ENCODE measurements at places on chromosomes 3 and 15.

DNA sequence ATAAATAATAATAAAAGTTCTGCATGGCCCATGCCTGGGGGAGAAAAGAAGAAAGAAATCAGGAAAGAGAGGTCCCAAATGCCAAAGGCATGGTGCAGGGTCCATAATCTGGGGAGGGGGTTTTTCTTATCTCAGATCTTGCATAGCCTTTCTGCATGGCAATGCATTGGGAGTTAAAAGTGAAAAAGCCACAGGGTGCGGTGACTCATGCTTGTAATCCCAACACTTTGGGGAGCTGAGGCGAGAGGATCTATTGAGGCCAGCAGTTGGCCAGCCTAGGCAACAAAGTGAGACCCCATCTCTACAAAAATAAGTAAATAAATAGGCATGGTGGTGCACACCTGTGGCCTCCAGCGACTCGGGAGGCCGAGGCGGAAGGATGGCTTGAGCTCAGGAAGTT, 76.8 kb upstream of the GATA2 start:
- DNase-seq: no peak

GRCh38 chr15:93296759-93297500, 207.9 kb upstream of the RGMA start:
- no peak for DNase-seq

GRCh38 chr15:78050826-78051225, 26.7 kb downstream of the TBC1D2B start:
- no peak for DNase-seq

DNA sequence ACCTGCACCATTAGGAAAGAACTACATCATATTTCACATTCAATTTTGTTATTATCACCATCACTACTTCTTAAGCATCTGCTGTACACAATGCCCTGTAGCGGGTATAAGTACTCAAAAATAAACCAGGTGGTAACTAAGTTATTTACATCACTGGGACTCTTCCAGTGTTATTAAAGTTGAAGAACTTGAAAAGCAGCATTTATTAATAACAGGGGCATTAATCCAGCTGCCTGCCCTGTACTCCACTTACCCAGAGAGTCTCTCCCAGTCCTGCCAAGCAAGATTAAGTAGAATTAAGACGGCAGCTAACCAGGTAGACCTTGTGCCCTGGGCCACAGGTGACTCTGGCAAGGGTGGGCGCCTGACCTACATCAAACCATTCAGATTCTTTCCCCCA, 65.2 kb downstream of the FHIT start:
- no peak for DNase-seq

DNA sequence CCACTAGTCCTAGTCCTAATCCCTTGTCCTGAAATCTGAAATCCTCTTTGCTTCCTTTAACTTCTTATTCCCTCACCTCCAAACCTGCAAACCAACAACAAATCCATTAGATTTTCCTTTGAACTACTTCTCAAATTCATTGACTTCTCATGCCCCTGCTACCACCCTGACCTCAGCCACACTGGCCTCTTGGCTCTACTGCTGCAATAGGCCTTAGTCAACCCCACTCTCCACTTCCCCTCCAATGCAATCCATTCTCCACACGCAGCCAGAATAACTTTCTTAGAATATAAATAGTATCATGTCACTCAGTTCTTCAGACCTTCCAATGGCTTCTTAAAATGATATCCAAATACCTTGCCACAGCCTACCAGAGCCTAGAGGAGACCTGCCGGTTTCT, 131.1 kb upstream of the GADL1 start:
- no peak for DNase-seq

GRCh38 chr3:68249265-68249664, 594.9 kb upstream of the SUCLG2 start:
- DNase-seq: no peak

GRCh38 chr3:27666708-27667107, 55.4 kb downstream of the EOMES start:
- peak; percentile 55 for DNase-seq

DNA sequence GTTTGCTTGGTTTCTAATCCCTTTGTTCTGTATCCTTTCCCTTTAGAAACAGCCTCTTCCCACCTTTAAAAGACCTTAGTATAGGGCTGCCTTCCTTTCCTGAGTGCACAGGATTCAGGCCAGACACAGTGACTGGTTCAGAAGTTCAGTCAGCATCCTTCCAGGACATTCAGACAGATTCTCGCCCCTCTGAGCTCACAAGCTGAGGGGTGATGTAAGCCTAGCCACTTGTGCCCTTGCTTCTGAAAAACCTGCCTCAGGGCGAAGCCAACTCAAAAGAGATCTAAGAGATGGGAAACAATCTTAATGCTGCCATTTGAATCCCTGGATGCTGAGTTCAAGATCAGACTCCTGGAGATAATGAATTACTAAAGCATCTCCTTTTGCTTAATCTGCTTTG, 6.7 kb upstream of the NSMCE3 start:
- no peak for DNase-seq

- no peak for DNase-seq
These were observed 95.7 kb downstream of the CHDH start for GRCh38 chr3:53750253-53751210.

DNA sequence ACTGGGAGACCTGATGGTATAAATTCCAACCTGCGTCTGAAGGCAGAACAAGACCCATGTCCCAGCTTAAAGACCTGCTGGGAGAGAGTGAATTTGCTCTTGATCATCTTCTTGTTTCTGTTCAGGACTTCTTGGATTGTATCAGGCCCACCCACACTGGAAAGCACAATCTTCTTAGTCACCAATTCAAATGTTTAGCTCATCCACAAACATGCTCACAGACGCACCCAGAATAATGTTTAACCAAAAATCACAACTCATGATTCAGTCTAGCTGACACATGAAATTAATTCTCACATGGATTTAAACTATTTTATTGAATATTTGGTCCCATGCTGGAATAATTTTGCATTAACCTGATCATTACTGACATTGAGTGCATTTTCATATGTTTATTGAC, 37.8 kb upstream of the GOLGA6L2 start:
- DNase-seq: no peak

- no peak for DNase-seq
These were observed 2.0 kb upstream of the RASA2 start for GRCh38 chr3:141484701-141485287.

GRCh38 chr3:89107461-89108290, at the start of gene EPHA3:
Gene EPHA3, plus strand, starts transcription at chr3:89107621. Its CDS starts 128 bp downstream, at chr3:89107749.
- no peak for DNase-seq

DNA sequence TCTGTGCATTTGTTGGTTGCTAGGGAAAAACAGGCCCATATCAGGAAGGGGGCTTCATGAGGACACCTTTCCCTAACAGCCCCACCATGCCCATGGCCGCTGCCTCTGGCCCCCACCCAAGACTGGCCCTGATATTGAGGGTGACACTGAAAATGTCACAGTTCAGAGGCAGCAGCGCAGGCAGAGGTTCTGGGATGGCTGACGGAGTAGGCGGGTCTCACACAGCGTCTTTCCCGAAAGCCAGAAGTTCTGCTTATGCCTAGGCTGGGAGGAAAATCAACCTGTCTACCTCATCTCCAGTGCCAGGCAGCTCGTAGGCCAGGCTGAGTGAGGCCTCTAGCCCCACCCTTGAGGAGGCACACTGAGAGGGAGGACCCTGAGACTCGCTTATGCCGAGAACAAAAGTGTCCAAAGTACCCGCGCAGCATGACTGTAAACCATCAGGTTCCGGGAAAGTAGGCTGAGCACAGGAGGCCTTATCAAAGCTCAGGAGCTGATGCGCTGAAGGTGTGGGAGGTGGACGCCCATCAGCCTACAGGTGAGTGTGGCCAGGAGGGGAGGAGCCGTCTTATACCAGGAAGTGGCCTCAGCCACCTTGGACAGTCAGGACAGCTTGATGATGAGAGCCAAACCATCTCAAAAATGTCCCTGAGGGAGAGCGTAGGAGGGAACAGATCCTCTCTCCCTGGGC, 27.5 kb downstream of the GRAMD2A start:
- DNase-seq: no peak

DNA sequence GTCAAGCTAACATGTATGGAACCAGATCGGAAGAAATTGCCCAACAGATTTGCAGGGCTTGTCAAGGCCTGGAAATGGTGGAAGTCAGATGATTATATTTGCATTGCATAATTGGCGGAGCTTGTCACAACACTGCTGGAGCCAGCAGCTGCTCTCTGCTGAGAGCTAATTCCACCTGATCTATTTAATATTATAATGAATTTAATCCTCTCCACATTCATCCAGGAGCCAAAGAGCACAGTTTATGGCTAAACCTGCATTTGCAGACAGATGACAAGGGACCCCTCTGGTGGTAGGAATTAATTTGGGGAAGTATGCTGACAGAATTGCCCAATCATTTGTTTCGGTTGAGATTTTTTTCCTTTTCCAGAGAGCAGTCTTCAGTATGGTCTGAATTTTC, 730.2 kb downstream of the TUSC7 start:
- DNase-seq: no peak

GRCh38 chr15:64222573-64223366, 59.9 kb upstream of the PPIB start:
- no peak for DNase-seq

- DNase-seq: no peak
These were observed 32.0 kb upstream of the BOC start for GRCh38 chr3:113179235-113179824.

GRCh38 chr3:190585805-190586630, 72.1 kb downstream of the IL1RAP start:
- no peak for DNase-seq

GRCh38 chr3:138681463-138682220, 73.1 kb downstream of the FAIM start:
- no peak for DNase-seq

GRCh38 chr15:94793641-94794040, 562.3 kb downstream of the MCTP2 start:
- no peak for DNase-seq

- no peak for DNase-seq
These were observed 349.2 kb upstream of the MCTP2 start for GRCh38 chr15:93882141-93882540.

Data from KG1 (cell line).